ENCODE measurements at places on chromosomes 7 and 10.
A peak's percentile ranks its signal among the peaks of the same experiment; 100 is the strongest.

GRCh38 chr7:154832557-154833138 lies 170.3 kb downstream of the PAXIP1 start:
- no peak for DNase-seq

DNA sequence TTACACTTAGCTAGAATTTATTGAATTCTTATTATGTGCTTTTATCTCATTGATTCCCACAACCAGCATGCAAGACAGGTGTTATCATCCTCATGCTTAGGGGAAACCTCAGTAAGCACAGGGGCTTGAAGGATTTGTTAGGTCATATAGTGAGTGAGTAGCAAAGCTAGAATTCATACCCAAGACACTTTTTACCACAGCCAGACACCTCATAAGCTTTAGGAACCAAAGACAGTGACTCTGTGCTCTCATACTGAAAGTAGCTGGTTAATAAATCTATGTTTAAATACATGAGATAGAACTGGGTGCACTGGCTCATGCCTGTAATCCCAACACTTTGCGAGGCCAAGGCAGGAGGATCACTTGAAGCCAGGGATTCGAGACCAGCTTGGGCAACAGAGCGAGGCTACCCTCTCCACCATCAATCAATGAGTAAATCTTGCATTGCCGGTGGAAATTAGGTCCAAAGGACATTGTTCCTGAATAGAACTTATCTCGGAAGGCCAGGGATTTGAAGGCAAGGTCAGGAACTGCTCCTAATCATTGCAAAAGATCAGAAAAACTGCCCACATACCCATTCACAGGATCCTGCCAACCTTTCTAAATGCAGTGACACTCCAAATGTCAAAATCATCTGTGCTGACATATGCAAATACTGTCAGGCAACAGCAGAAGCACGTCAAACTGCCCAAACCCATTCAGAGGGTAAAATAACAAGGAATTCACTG lies 523.5 kb downstream of the PARD3 start:
- DNase-seq = no peak

- DNase-seq = no peak
Measured at GRCh38 chr10:14645239-14645960, 129.3 kb downstream of the FAM107B start.

DNA sequence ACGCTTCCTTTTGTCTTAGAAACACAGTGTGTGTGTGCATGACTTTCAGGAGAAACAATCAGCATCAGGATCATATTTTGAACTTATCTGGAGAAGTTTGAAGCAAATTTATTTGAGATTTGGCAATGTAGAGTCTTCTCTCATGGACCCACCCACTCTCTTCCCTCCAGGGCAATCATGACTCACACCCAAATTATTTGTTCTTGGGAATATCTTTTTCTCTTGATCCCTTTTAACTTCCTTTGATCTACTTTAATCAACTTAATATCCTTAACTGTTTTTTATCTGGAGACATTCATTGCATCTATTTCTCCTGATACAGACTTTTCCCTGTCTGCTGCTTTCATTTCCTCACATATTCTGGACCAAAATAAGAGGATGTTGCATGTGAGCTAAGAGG lies 1174.3 kb downstream of the GATA3 start:
- DNase-seq = peak; percentile 26

DNA sequence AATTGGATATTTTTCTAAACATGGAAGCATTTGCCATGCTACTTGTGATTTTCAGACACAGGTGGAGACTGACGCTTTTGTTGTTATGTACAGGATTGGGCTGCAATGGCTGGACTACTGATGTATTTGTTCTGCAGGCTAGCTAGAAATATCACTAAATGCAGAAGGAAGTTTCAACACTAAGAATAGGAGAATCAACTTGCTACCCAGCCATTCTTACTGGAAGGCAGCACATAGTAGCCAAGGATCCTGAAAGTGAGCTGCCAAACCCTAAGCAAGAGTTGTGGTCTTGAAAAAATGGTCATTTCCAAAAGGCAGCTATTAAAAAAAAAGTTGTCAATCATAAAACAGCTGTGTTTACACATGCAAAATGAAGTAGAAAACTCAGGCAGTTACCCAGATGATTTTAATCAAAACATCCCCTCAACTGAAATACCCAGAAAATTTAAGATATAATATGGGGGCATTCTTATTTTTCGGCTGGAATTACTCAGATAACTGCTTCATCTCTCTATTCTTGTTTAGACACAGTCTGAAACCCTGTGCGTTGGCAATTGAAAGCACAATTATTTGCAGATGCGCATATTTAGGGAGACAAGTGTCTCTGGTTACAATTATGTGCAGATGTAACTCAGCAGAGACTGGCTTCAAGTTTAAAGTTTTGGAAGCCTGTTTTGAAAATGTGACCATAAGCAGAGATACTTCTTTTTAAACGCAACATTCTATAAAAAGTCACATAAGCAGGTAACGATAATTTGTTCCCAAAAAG lies 31.2 kb downstream of the GFRA1 start:
- peak; percentile 18 for DNase-seq

DNA sequence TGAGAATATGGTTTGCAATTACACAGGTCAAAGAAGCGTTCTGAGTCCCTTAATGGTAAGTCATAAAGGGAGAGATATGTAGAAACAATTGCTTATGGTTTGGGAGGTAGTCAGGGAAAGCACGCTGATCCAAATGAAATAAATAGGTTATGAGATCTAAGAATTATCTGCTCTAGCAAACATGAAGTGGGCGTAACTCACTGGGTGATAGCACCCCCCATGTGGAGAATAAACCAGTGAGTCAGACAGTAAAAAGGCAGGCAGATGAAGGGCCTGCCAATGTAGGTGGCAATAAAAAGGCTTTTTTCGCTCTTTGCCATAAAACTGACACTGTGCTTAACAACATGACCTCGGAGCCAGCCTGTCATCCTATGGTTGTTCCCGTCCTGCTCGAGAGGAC lies 306.9 kb downstream of the GLRX3 start:
- DNase-seq = no peak

- no peak for DNase-seq
Measured at GRCh38 chr7:107427462-107427861, 42.4 kb upstream of the GPR22 start.

DNA sequence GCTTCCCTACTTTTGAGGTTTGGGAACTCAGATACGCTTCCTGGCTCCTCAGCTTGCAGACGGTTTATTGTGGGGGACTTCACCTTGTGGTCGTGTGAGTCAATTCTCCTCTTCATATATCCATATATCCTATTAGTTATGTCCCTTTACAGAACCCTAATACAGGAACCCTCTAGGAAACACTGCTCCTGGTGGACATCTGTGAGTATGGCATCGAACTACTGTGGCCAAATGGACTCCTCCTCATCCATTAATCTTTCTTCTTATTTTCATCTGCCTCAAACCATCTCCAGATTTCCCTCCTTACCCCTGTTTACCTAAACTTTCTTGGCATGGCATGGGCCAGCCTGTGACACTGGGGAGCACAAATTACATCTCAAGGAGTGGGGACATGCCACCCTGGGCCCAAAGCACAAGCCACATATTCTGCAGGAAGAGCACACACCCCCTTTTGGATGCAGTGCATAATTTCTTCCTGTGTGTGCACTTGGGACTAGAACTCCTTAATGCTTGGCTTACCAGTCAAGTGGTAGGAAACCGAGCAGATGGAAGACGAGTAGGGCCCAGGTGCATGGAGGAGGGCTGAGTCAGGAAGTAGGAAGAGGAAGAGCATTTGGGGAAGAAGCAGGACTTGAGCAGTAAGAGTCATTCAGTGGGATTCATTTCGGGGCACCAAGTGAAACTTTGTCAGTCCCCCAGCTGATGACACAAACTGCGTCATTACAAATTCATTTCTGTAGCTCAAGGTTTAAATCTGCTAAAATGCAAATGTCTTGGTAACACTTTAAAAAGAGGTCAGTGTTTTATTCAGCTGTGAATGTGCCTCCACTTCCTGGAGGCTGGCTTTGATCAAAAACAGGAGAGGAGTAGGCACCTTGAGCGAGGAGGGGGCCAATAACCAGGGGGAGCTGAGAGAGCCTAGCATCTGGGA lies 80.8 kb upstream of the PLXNA4 start:
- DNase-seq = peak; percentile 29

DNA sequence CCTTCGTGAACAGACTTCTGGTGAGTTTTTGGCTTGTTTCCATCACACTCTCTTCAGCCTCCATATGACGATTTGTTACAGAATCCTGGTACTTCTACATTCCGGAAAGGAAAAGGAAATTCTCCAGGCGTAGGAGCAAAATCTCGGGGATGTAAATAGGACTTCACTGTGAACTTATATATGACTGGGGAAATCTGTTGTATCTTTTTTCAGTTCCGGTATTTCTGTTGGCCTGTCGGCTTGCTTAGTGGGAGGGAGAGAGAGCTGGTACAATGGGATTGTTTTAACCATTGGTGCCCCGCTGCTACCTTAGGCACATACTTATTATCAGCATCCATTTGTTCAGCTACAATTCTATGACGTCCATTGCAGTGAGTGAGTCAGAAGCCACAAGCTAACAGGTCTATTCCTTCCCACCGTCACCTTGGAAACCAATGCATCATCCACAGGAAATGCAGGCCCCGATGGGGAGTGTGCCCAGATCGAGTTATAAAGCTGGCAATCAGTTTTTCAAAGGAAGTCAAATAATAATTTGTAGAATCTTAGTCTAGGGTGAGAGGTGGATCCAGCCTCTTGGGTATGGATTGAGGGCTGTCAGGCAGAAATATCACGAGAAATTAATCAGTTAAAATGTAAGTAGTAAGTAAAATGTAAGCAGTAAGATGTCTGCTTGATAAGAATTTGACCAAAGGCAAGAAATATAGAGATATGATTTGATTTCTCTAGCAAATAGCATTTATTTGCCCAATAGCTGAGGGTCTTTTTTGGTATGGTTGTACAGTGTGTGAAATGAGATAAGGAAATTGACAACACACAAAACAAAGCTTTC lies 92.0 kb upstream of the MKLN1 start:
- peak; percentile 97 for DNase-seq

DNA sequence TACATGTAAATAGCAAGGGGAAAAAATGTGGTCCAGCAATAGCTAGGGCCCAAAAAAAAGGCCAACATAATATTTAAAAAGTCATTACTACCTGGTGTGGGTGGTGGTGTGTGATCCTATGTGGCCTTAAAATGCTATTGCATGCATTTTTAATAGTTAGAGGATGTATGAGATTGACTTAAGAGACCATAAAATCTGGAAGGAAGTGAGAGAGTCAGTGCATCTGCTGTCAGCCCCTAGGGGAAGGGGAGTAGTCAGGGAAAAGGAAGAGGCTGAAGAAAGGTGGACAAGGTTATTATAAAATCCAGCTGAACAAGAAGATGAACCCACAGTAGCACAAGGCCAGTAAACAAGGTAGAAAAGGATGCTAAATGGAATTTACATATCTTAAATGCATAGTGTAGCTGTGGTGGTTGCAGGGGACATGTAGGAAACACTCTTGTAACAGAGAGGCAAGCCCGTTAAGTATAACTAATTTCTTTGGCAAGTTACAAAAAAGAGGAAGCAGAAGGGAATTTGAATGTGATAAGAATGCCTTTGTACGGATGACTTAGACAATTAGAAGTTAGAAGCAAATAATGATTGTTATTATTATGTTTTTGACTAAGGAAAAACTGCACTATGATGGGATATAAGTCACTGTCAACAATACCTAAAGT lies 11.9 kb upstream of the NDUFA5 start:
- no peak for DNase-seq

- no peak for DNase-seq
Measured at GRCh38 chr7:80128918-80129317, 5.7 kb upstream of the GNAI1 start.

DNA sequence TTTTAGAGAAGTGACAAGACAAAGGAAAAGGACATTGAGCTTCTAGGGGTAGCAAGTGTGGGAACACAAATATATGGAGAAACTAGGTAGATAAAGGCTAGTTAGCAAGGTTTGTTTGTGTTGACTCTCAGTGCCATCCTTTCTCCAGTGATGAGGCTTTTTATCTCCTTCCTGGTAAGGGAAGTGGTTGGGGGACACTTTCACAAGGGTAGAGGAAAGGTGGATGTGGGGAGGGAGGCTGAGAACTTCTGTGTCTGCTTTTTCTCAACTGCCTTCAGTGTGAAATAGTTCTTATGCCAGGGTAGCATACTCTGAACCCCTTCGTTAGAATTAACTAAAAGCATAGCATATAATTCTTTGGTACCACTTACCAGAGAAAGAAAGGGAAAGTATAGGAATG lies 93.0 kb upstream of the STRIP2 start:
- DNase-seq = no peak
